ENCODE measurements at places on chromosomes 12 and 14.

DNA sequence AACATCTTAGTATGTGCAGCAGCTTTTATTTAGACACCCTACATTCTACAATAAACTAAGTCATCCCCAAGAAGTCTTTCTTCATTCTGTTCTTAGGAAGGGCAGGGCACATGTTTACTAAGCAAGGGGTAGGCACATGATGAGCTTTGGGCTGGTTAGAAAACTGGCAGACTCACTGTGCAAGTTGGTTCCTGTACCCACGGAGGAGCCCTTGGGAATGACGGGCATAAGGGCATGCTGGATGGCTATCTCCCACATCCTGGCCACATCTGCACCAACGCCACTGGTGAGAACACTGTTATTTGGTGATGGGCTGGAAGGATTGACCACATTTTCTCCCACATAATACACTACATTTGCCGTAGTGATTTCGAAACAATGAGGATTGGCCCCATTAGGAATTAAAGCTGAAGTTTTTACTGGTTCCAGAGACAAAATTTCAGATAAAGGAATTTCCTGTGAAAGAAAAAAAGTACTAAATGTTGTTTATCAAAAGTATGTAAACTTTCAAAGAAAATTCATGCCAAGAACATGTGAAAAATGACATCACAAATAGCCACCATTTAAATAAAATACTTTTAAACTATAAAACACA, 297.0 kb downstream of the PRKD1 start:
- H3K36me3 ChIP-seq: no peaks in the 10 kb centered on the region
- no peaks in the 10 kb centered on the region for H3K27me3 ChIP-seq
- no peak overlapping the region for H3K27ac ChIP-seq

GRCh38 chr14:103546652-103547454, 15.6 kb downstream of the BAG5 start:
- no peak overlapping the region for H3K27ac ChIP-seq
- peak; percentile 78 for DNase-seq
- peaks cover 43% of the 10 kb centered on the region for H3K4me1 ChIP-seq
- no peaks in the 10 kb centered on the region for H3K27me3 ChIP-seq

- no peaks in the 10 kb centered on the region for H3K27me3 ChIP-seq
- H3K4me1 ChIP-seq: peaks cover 10% of the 10 kb centered on the region
- no peak for DNase-seq
- no peak overlapping the region for H3K4me3 ChIP-seq
- H3K36me3 ChIP-seq: no peaks in the 10 kb centered on the region
- H3K27ac ChIP-seq: no peak overlapping the region
Observed at GRCh38 chr14:100054316-100055075, 10.7 kb upstream of the EVL start.

DNA sequence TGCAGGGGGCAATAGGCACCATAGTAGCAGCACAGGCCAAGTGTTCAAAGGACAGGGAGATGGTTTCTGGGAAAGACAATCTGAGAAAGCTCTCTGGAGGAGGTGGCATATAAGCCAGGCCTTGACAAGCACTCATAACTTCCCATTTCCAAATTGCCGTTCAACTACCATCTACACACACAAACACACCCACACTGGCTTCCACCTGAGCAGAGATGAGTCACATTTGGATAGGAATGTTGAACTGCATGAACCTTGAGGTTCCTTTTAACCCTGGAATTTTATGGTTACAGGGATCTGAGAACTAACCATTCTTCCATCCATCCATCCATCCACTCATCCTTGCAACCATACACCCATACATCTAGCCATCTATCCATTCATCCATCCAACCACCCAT, 86.6 kb downstream of the KSR2 start:
- DNase-seq: no peak
- no peaks in the 10 kb centered on the region for H3K27me3 ChIP-seq
- no peaks in the 10 kb centered on the region for H3K36me3 ChIP-seq

DNA sequence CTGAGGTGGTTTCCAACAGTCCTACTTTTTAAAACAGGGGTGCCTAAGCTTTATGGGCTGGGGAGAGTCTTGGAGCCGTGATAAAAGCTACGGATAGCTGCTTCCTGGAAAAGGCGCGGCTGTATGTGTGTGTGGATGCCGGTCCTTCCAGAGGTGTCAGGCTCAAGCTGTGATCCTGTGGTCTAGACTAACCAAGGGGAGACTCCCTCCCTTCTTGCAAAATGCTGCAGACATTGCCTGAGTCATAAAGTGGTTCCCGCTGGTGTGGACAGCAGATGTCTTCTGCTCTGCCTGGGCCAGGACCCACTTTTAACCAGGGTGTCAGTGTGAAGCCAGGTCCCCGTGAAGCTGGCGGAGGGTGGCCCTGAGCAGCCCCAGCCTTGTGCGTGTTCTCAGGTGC, 37.8 kb downstream of the CCDC92 start:
- no peaks in the 10 kb centered on the region for H3K27me3 ChIP-seq
- H3K27ac ChIP-seq: no peak overlapping the region
- no peak overlapping the region for H3K4me3 ChIP-seq
- H3K4me1 ChIP-seq: no peaks in the 10 kb centered on the region
- no peaks in the 10 kb centered on the region for H3K36me3 ChIP-seq
- DNase-seq: no peak

DNA sequence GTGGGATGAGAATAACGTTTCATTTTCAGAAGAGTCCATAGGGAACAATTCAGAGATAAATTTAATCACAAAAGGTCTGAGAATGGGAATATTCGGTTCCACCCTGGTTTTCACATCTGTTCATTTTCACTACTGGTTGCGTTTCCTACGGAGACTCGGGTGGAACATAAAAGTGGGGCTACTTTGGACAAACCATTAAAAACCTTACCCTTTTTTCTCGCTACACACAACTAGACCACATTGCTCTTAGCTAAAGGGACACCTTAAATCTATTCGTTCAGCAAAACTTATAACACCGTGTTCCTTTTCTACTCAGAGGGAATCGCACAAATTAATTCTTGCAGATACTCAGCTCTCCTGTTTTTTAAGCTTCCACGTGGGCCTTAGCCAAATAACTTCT, 1.0 kb upstream of the SUDS3 start:
- H3K4me1 ChIP-seq: peaks cover 12% of the 10 kb centered on the region
- peak overlapping the region; percentile 98 for H3K27ac ChIP-seq
- H3K27me3 ChIP-seq: no peaks in the 10 kb centered on the region
- no peaks in the 10 kb centered on the region for H3K36me3 ChIP-seq
- H3K4me3 ChIP-seq: peak overlapping the region; percentile 95
- DNase-seq: no peak

- no peak for DNase-seq
- no peaks in the 10 kb centered on the region for H3K4me1 ChIP-seq
Observed at GRCh38 chr12:70334742-70335141, 31.3 kb upstream of the KCNMB4 start.

DNA sequence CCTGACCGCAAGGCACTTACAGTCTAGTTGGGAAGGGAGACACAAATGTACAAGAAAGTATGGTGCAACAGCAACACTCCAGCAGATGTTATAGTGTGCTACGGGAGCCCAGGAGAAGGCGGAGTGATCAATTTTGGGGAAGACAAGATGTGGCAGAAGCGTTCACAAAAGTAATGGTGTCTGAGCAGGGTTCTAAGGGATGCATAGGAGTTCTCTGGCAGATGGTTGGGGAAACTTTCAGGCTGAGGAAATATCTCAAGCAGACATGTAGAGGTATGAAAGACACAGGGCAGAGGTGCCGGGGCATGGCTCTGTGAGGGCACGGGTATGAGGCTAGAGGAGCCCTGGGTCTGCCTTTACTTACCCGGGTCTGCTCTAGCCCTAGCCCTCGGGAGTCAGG, 5.1 kb upstream of the TNFRSF1A start:
- H3K4me1 ChIP-seq: peaks cover 13% of the 10 kb centered on the region
- H3K4me3 ChIP-seq: peak overlapping the region; percentile 48
- no peaks in the 10 kb centered on the region for H3K27me3 ChIP-seq

- no peaks in the 10 kb centered on the region for H3K27me3 ChIP-seq
- no peaks in the 10 kb centered on the region for H3K4me1 ChIP-seq
- DNase-seq: no peak
- no peaks in the 10 kb centered on the region for H3K36me3 ChIP-seq
Observed at GRCh38 chr12:110578694-110579534, 4.2 kb downstream of the PPTC7 start.

DNA sequence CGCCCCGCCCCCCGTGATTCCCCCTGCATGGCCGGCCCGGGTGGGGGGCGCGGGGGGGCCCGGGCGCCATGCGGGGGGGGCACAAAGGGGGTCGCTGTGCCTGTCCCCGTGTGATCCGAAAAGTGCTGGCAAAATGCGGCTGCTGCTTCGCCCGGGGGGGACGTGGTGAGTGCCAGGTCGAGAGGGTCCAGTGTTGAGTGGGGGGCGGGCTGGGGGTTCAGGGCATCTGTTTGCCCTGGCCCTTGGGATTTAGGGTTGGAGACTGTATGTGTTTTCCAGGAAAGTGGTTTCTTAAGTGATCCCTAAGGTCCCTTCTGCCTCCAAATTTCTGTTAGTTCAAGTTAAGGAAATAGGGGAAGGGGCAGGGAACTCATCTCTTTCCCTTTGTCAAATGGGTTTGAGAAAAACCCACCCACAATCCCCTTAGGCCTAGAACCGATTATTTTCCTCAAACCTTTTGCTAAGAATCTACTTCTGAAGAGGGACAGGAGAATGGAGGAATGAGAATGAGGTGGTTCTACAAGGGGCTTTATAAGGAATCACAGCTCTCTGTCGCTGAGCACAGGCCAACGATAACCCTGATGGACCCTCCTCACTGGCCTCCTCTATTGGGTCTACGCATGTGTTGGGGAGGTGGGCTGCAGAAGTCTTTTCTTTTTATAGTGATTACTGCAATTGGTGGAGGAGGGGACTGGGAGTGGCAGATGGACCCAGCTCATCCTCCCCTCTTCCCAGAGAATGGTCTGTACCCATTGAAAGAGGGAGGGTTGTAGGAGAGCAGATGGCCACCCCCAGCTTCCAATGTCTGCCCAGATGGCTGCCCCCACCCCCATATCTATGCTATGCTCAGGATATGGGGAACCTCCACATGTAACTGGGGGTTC, 834 bp downstream of the ARHGEF25 start:
- H3K27me3 ChIP-seq: no peaks in the 10 kb centered on the region
- H3K36me3 ChIP-seq: no peaks in the 10 kb centered on the region
- peak overlapping the region; percentile 96 for H3K27ac ChIP-seq
- H3K4me3 ChIP-seq: peak overlapping the region; percentile 77
- no peak for DNase-seq

DNA sequence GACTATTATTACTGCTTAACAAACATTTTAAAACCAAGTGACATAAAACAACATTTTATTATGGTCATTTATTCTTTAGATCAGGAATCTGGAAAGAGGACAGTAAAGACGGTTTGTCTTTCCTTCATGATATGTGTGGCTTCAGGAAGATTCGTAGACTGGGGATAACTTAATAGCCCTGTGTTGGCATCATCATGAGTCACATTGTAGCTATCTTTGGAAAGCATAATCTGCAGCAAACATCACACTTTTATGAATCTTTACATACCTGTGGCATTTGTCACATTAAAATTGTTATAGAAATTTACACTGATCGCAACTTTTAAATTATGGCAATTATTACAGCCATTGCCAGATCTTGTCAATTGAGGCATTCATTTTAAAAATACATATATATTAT, 397.1 kb downstream of the NOVA1 start:
- H3K4me1 ChIP-seq: no peaks in the 10 kb centered on the region
- no peak for DNase-seq
- no peak overlapping the region for H3K27ac ChIP-seq
- H3K36me3 ChIP-seq: no peaks in the 10 kb centered on the region
- H3K27me3 ChIP-seq: no peaks in the 10 kb centered on the region

DNA sequence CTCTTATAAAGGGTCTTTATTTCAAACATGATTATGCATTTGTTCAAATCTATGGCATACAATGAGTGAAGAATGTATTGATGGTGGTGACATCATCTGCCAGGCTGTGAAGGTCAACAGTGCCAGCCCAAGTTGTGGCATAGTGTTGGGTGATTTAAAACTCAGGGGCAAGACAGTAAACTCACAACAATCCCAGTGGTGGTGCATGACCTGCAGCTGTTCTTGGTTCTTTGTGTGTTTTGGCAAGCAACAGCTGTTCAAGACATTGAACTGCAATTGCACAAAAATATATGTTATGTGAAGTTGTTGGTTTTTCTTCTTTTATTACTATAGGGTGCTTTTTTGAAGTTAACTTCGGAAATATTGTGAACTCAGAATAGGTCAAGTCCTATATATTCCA, 851.6 kb downstream of the NRXN3 start:
- no peaks in the 10 kb centered on the region for H3K4me1 ChIP-seq
- no peaks in the 10 kb centered on the region for H3K36me3 ChIP-seq
- no peak for DNase-seq
- H3K27ac ChIP-seq: no peak overlapping the region

DNA sequence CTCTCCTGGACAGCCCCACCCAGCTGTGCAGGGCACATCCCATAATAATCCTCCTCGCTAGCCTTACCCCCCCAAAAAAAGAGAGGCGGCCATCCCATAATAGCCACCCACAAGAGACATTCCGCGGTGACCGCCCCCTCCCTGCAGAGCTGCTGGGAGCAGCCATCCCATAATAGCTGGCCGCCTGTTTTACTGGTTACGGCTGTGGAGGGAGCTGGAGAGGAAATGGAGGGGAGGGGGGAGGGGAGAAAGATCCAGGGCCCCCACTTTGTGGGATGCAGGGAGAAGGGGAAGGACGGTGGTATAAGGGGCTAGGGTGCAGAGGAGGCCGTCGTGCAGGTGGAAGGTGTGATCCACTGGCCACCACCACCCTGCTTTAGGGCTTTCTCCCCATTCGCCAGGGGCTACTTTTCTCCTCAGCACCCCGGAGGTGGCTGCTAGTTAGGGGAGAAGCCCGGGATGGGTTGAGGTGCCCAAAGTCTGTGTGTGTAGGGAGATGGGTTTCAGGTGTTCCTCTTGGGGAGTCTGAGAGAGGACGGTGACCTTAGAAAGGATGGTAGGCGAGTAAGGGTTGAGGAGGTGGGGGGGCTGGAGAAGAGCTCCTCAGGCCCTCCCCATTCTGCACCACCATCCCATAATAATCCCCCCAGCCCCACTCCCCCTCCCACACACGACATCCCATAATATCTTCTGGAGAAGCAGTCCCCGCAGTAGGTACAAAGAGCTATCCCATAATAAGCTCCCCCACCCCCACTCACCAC, 6.0 kb upstream of the CHD4 start:
- H3K27me3 ChIP-seq: no peaks in the 10 kb centered on the region
- peak overlapping the region; percentile 52 for H3K4me3 ChIP-seq
- peak; percentile 82 for DNase-seq
- H3K27ac ChIP-seq: peak overlapping the region; percentile 92
- H3K4me1 ChIP-seq: peaks cover 23% of the 10 kb centered on the region

GRCh38 chr12:57840726-57841125, 5.8 kb downstream of the CTDSP2 start:
- no peaks in the 10 kb centered on the region for H3K27me3 ChIP-seq
- H3K27ac ChIP-seq: peak overlapping the region; percentile 72
- peaks cover 23% of the 10 kb centered on the region for H3K4me1 ChIP-seq

All from breast epithelium (tissue), 4 donors.